ENCODE measurements at places on chromosomes 6 and 20.

- no peak for DNase-seq
These were observed 13.5 kb upstream of the KCNK16 start for GRCh38 chr6:39335780-39336545.

GRCh38 chr6:927157-927556 lies 234.2 kb upstream of the EXOC2 start:
- no peak for DNase-seq

DNA sequence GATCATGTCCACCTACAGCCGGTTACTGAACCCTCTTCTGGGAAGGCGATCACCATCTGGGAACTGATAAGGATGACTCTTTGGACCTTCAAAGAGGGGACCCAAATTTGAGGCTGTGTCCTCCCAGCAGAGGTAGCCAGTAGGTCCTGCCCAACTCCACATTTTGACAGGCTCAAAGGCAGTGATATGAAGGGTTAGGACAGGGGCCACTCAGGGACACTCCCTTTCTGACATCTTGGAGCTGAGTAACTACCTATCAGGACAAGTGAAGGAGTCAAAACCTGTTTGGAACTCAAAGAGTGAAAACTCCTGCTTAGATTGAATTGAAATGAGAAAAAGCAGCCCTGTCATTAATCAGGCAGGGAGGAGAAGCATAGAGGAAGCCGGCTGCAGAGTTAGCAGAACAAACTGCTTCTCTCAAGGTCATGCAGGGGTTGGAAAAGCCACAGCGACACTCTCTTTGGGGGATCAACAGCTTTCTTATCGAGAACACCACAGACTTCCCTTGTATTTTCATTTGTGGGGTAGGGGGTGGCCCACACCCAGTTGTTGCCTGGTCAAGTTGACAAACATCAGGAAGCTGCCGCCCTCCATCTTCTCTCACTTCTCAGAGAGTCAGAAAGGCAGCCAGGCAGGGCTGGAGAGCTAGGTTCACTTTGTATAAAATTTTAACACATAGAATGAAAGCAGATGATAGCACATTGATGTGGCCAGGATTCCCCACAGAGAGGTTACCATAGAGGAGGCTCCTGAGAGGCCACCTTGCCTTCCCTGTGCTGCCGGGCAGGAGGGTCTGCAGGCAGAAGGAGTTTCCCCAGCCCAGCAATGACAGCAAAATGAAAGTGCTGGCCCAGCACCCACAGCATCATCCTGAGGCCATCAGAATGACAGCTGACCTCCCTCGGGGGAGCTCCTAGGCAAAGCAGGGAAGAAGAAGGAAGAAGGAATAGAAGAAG lies 47.6 kb downstream of the AGPAT4 start:
- no peak for DNase-seq

DNA sequence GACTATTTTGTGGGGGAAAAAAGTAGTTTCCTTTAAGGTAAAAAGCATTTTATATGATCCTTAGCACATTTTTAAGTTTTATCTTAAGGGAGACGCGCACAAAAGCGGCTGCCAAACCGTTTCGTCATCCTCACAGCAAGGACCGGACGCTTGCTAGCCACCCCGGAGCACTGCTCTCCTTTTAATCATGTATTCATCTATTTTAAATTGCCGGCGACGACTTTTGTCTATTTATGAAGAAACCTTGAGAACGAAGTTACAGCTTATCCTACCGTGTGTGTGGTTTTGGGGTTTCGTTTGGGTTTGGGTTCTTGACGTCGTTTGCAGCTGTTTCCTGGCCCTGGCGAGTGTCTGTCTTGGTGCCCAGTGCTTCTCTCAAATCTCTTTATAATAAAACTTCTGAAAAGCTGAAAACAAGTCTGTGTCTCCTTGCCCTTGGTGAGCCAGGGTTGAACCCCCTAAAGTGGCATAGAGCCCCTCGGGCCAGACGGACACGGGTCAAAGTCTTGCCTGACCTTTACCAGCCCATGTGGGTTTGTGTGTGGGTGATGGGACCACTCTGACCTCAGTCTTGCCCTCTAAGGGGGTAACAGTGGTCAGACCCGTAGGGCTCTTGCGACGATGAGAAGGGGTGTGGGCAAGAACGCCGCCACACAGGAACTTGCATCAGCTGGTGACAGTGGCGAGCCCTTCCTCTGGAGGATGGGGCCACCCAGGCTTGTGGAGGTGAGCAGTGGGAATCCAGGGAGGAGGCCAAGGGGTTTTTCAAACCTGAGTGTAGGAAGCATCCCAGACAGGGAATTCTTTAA lies 117.6 kb downstream of the JPH2 start:
- DNase-seq = peak; percentile 76

DNA sequence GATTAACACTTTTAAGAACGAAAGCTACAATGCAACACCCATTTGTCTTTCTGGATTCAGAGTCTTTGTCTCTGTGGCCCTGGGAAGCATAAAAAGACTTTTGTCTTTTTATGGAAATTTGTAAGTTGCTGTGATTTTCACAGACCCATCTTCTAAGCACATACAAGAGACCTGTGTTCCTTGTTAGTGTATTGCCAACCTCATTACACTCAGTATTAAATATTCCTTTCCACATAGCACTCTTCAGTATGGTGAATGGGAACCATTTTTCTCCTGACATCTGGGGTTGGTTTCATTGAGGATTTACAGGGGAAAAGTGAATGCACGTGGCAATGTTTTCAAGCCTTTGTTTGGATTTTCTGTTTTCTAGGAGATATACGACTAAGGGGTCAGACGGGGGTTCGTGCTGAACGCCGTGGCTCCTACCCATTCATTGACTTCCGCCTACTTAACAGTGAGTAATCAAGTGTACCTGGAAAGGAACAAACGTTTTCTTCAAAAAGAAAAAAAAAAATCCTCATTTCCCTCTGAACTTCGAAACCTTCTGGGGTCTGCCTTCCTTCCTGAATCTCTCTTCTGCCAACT lies 141.7 kb downstream of the MTFR2 start:
- DNase-seq = no peak

DNA sequence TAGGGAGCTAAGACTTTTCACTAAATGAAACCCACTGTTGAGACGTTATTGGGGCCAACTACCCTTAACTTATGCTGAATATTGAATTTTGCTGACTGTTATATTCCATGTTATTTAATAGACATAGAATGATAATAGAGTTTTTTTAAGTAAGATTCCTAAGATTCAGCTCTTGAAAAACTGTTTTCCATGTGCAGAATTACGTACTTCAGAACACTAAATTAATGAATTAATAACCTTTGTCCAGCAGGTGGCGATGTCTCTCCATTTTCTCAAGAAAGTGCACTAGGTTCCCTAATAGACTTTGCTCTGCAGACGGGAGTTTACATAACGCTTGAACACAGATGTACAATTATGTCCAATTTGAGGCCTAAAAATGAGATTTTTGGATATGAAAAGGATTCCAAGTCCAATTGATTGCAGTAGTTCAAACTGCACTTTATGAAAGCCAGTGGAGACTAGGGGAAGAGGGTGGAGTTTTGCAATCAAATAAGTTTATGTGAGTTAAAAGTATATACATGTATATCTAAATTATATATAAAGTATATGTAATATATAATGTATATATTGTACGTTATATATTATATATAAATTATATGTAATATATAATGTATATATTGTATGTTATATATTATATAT lies 282.1 kb downstream of the UST start:
- DNase-seq = peak; percentile 84

DNA sequence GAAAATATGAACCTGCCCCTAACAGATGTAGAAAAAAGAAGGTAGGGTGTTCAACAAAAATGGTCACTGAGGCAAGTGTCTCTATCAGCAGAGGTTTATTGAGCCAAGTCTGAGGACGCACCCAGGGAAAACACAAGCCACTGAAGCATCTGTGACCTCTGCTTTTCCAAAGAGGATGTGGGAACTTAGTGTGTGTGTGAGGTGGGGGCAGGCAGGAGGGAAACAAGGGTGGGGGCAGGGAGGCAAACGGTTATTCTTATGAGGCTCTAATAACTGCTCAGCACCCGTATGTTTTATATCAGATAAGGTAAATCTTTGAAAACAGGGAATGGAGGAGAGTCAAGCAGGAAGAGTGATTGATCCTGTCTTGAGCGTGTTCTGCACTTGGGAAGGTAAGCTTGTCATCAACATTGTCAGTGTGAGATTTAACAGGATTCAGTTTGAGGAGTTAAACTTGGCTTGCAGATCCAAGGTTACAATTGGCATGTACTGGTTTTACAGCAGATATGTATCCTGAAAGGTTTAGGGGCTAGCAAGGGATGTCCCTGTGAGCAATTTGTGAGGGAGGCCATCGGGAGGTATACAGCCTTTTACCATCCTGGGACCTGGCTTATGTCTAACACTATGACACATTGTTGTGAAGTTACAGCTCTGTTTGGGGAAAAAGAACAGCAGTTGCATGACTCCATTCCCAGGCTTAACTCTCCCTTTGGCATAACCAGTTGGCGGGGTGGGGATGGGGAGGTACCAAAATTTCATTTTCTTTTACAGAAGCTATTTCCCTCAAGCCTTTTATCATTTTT lies 33.7 kb downstream of the NINL start:
- no peak for DNase-seq

GRCh38 chr6:135145063-135145800 lies 35.9 kb upstream of the MYB start:
- peak; percentile 38 for DNase-seq

DNA sequence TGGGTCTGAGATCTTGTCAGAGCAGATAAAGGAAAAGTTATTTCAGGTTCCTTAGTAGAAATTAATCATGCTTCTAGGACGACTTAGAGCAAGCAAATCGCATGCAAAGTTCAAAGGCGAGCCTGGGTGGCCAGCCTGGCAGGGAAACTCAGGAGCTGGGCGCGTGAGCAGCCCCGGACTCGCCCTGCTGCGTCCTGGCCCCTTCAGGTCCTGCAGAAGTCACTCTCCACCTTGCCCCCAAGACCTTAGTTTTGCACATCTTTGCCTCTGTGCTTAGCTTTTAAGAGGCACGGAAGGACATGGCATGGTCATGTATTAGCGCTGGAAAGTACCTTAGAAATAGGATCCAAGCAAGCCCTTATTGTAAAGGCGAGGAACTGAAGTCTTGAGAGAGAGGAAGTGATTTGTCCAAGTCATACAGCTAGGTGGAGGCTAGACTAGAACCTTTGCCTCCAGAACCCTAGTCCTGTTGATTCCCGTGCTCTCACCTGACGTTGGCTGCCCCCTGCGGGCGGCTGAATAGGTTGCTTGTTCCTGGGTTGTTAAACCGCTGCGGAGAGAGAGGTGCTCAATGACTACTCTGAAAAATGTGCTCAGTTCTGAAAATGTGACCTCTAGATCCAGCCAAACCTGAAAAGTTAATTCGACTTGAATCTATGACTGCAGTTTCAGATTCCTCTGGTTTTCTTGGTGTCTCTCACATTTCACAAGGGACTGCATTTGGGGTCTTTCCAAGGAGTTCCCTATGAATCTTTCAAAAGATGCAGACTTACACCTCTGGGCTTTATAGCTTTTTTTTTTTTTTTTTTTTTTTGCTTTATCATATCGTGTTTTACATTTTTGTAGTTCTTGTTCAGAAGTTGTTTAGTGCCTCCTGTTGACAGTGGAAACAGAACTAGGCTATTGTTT lies 2.7 kb downstream of the MYB start:
- DNase-seq = peak; percentile 87

DNA sequence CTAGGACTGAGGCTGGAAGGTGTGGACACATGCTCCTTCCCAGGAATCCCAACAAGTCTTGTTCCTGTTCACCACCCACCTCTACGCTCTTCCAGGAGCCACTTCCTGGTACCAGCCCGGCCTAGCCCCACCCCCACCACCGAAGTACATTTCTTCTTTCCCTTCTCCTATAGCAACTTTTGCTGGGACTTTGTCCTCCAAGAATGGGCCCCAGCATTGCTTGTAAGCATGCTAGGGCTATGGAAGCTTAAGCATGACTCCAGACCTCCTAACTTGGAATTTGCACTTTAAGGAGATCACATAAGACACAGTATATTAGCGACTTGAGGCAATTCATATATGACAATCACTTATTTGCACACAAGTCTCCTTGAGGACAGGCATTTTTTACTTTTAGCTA lies 462.0 kb upstream of the ARID1B start:
- DNase-seq = no peak

GRCh38 chr6:9583753-9584352 lies 831.0 kb downstream of the TFAP2A start:
- no peak for DNase-seq

DNA sequence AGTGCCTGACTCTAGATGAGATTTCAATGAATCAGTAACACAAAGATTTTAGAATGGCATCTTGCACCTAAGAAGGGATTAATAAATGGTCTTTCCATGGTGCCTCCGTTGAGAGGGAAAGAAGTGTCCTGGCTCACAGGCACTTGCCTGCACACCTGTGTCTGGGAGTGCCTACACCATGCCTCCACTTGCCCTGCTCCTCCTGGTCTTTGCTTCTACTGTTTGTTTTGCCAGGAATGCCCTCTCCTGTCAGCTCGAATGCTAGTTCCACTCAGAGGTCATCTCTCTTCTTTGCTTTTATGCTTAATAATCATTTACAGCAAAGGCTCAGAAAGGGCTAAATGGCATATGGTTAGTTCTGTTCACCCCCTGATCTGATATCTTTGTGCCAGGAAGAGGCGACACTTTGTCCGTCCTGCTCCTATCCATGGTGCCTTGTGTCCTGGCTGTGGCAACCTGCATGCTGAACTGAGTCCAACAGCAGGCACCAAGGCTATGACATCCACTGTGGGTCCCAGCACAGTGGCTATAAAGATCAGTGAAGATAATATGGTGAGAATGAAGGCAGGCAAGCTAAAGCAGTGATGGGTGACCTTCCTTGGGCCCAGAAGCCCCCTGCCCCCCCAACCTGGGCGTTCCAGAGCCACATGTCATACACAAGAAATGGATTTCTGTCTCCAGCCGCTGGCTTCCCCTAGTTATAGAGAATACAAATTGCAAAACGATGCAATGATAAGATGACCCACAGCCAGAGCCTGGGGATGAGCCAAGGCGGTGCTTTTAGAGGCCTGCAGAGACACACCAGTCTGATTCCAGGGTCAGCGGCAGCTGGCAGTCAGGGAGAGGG lies 1.4 kb downstream of the C6orf132 start:
- DNase-seq = no peak

DNA sequence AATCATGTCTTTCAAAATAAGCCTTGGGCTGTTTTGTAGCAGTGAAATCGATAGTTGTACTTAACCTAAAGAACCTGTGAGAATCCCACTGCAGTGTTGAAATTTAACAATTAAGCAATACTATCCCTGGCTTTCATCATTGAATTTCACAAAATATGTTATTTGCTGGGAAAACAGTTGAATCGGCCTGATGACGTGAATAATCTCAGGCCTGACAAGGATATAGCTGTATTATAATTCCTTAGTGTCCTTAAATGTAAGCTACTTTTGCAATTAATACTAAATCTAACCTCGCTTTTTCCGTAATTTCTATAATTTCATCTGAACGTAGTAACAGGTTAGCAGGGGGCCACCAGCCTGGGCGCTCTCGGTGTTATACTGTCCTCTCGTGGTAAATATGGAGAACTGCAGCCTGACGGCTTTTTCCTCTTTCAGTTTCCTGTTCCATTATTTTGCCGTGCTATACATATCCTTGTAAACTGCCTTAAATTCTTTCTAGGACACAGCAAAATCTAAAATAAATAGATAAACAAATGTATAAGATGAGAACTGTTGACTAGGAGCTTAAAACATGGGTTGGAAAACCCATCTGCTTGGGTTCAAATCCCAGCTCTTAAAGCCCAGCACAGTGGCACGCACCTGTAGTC lies 24.0 kb downstream of the MTFR2 start:
- peak; percentile 62 for DNase-seq

GRCh38 chr6:150072201-150072600 lies 3.3 kb upstream of the ULBP3 start:
- DNase-seq = peak; percentile 66
